RCC 7860 (cell line): ENCODE measurements at places on chromosomes 3 and 15.

DNA sequence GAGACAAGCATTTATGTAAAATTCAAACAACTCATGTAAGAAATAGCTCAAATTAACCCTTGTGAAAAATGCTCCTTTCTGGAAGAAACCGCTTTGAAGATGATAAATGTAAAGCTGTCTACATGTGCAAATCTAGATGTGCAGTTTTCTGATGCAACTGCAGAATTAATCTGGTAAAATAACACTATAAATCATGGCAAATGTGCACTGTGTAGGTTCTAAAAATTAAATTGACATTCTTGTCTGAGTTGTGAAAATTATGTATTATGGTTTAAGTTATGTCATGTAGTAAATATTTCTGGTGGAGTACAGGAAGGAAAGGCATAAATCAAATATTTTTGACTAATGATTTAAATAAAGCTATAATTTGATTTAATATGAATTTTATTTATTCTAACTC is 678.1 kb upstream of the SEMA6D start:
- no peak for DNase-seq

GRCh38 chr3:61349717-61350116 is 98.5 kb upstream of the FHIT start:
- DNase-seq, result no peak

DNA sequence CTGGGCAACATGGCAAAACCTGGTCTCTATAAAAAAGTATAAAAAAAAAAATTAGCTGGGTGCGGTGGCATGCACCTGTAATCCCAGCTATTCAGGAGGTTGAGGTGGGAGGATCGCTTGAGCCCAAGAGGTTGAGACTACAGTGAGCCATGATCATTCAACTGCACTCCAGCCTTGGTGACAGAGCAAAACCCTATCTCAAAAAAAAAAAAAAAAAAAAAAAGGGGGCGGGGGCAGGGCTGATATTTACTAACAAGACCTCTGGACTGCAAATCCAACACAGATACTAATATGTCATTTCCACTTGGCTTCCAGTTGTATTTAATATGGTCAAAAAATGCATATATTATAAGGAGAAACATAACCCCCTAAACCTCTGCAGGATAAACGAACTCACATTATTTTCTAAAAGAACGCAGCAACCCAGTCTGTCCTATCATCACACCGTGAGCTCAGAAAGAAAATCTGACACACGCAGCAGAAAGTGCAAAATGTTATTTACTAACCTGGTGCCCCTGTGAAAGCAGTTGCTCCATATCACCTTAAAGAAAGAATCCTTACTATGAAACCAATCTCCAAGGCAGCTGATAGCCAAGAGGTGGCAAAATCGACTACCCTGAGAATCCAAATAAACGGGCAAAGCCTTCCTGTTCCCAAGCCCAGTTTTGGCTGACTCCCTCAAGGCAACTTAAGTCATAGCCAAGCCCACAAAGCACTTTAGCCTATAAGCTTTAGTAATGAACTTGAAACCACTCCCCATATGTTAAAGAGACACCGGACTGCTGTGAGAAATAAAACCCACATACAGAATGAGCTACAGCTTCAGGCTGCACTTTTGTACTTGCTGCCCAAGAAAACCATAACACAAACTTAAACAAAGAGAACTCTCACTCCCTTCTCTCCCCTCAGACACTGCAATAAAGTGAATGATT is 39.3 kb downstream of the PLD1 start:
- no peak for DNase-seq

GRCh38 chr3:79215286-79215685 is 552.5 kb downstream of the ROBO1 start:
- no peak for DNase-seq

GRCh38 chr15:78347586-78348543 is 7.7 kb downstream of the CRABP1 start:
- DNase-seq, result no peak

- DNase-seq, result no peak
Observed at GRCh38 chr15:39934397-39935071, 619 bp downstream of the EIF2AK4 start.

DNA sequence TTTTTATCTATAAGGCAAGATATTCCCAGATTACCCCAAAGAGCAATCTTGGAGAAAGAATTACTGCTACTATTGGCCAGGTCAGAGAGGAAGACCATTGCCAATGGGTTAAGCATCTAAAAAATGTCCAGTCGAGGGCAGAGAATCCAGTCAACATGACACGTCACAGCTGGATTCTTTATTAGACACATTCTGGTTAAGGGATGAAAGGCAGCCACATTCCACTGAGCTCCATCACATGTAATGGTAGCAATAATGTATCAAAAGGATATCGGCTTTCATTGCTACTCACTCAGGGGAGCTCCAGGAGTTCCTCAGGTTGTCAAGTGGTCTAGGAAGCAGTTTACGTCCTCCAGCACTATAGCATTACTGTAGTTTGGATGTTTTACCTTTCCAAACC is 421.1 kb downstream of the PLOD2 start:
- no peak for DNase-seq

DNA sequence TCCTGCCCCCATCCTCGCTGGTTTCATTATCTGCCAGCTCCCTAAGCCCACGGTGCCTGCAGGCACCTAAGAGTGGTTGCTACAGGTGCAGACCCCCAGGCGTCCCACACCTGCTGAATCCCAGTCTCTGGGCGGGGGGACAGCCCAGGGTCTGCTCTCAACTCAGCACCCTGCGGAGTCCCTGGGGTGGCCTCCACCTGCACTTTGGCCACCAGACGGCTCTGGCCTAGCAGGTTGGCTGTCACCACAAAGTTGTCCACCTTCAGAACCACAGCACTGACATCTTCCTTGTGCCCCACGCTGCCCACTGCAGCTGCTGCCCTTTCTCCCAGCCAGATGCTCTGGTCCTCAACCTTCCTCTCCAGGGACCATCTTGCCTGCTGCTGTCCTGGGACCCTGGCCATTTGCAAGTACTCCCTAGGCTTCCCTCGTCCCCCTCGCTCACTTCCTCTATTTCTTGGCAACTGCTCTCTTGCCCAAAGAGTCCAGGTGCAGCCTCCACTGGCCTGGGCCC is 34.9 kb upstream of the SNRPA1 start:
- no peak for DNase-seq

DNA sequence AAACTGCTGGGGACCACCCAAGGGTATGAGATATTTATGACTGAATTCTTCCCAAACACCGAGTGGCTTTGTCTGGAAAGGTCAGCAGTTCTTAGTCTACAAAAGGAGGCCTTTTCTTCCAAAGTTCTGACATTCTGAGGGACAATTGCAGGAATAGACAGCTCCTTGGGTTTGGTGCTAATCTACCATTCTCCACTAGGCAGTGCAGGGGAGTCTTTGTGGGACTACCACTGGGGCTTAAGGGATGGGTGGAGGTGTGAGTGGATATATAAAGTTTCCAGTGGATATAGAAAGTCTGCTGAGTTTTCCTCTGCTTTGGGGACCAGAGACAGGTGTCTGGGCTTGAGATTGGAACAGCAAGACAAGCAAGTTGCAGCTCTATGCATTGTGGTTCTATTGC is 62.7 kb downstream of the EXOG start:
- DNase-seq, result no peak

- DNase-seq, result no peak
Observed at GRCh38 chr3:126132751-126133511, 47.5 kb downstream of the ALDH1L1 start.

DNA sequence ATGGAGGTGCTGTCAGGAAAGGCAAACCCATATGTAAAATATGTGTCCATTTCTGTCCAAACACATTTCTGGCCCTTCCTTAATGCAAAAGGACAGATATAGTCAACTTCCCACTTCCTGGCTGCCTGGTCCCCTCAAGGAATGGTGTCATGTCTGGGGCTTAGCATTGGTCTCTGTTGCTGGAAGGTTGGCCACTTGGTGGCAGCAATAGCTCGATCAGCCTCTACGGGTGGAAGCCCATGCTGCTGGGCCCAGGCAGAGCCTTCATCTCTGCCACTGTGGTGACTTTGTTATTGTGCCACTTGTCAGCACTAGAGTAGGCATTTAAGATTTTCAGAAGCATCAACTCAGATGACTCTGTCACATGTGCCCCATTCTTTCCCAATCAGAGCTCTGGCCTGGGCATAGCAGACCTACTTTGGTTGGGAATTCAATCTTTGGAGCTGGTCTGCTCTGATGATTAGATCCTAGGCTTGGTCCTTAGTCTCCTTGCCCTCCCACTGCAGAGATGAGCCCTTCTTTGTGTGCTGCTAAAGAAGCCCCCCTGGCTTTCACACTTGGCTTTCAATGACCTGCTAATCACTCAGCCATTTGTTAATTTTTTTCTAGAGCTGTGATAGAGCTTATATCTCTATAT is 51.0 kb upstream of the SPSB4 start:
- DNase-seq, result peak; percentile 21

DNA sequence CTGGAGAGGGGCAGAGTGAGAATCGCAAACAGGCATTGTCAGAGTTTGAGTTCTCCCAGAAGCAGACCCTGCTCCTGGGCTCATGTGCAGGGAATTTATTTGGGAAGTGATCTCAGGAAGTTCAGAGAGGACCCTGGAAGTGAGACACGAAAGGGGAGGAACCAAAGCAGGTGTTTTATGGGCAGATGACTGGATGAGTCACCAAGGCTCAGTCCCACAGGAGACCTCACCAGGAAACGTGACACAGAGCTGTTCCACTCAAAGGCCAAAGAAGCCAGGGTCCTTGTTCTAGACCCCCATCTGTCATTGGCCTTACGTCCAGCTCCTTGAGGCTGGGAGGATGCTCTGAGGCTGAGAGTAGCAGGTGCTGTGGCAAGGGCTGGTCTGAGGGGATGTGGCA is 43.4 kb upstream of the SEC22A start:
- DNase-seq, result no peak

GRCh38 chr3:142445816-142446254 is 2.0 kb downstream of the XRN1 start:
- DNase-seq, result peak; percentile 46

DNA sequence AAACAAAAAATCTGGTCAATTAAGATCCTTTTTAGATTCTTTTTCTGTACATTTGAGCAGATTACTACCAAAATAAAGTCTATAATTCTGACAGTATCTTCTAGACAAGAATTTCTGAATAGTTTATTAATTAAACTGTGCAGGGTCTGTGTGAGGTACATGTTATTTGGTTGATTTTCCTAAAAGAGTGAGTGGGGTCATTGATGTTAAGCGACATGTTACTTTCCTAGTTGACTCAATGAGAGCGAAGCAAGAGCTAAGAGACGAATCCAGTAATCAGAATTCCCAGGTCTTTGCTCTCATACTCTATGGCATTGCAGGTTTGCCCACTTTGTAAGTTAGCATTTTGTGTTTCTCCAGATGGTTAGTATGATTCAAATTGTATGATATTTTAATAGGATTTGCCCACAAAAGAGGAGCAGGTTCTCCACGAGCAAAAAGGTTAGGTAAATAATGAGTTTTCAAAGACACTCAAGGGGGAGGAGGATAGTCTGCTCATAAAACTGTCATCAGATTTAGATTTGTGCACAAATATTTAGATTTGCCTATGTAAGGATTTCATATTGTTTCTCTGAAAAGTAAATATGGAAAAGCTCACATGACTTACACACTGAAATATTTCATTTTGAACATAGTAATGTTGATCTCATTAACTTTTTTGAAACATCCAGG is 217.2 kb upstream of the CGNL1 start:
- DNase-seq, result no peak

DNA sequence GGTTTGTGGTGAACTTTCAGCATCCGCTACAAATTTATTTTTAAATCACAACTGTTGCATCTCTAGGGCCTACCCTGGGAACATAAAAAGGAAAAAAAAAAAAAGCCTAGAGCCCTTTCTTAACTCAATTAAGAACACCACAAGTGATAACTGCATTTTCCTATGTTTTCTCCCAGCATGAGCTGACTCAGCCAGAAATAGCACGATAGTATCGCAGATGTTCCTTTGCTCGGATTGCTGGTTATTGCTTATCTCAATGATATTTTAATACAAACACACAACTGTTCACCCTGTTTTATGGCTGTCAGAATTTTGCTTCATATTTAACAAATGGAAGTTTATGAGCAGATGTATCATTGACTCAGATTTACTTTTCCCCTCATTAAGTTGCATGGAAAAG is 251.8 kb upstream of the SUCLG2 start:
- no peak for DNase-seq

DNA sequence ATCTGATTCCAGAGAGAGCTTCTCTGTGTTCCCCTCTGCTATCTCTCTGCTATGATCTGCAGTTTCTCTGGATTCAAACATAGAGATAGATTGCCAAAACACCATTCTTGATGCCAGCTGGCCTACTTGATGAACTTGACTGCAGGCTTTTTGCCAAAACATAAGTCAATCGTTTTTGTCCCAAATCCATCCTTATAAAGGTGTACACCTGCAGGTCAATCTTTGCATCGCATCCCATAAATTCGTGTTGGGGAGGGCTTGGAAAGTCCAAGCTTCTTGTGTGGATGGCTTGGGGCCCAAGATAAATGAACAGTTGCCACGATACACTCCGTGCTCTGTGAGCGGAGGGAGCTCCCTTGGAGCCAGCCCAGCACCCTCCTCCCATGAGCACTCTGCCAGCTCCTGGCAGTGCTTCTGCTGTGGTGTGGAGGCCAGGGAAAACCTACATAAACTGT is 2.7 kb downstream of the CERS3 start:
- DNase-seq, result no peak

DNA sequence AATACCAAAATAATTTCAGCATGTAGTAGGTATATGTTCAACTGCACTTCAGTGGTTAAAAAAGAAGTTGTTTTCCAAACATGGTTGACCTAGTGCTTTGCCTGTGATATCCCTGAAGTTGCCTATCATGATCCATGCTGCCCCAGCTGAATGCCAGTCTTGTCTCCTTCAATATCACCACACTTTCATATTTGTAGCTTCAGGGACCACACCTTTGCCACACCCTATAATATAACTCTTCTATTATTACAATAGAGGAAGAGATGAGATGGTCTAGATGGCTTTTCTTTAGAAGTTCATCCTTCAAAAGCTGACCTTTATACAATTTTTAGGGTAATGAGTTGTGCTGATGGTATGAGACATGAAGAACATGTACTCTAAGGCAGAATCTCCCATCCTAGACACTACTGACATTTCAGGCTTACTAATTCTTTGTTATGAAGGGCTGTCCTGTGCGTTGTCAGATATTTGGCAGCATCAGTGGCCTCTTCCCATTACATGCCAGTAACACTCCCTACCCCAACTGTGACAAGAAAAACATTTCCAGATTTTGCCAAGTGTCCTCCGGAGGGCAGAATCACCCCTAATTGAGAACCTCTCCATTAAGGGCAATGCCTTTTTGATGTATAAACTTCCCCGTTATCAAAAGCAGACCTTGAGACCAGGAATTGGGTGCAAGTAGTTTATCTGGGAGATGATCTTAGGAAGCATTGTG is 76.2 kb upstream of the PLCL2 start:
- no peak for DNase-seq

GRCh38 chr3:108834551-108834950 is 12.0 kb downstream of the TRAT1 start:
- no peak for DNase-seq

GRCh38 chr15:63482874-63483323 is 21.5 kb upstream of the USP3 start:
- no peak for DNase-seq

GRCh38 chr3:134312072-134312872 is 61.6 kb upstream of the RYK start:
- DNase-seq, result peak; percentile 96
